ENCODE measurements at places on chromosomes 3 and 15.

DNA sequence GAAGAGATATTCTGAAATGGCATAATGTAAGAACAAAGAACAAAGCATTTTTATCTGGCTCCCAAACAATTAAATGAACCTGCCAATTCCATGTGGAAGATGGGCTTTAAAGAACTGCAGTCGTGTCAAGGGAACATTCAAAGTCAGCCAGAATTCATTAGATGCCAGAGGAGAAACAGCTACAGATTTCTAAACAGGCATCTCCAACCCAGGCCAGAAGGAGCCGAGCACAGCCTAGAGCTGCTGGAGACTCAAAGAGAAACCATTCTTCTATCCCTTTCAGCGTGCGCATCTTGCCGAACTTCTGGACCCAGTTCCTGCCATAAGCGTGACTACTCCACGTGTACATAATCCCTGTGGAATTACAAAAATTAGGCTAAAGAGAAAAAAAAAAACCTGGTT lies 60.4 kb downstream of the MB21D2 start:
- no peak for DNase-seq

GRCh38 chr3:126509597-126510307 lies 7.8 kb downstream of the UROC1 start:
- no peak for DNase-seq

DNA sequence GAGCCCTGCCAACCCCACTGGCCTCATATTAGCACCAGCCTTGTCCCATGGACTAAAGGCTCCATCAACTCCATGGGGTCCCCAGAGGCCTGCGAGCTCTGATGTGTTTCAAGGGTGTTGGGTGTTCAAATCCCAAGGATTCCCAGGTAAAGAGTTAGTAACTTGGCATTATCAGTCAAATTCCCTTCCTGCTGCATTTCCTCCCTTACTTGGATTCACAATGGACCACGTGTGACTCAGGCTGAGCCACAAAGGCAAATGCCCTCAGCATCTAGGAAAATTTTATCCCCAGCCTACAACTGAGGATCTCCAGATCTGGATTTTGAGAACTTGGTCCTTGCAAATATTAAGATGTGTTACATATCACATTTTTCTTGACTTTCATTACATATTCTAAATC lies 58.8 kb downstream of the GADL1 start:
- DNase-seq, result no peak

GRCh38 chr3:42936157-42936981 lies 30.4 kb downstream of the ZNF662 start:
- DNase-seq, result no peak

DNA sequence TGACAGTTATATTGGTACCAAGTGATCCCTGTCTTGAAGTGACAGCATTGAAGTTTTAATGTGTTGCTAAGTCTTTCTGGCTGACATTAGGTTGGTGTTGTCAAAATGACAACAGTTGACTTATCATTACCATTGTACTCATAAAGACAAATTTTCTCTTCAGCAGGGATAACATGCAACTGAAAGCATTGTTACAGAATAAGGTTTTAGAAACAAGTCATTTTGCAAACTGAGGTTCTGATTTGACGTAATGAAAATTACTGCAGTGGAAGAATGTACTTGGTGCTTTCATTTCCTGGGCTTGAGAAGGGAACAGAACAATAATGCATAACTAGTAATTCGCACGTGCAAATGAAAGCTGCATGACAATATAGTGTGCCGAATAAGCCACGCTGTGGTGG lies 75.1 kb downstream of the MOBP start:
- DNase-seq, result no peak

GRCh38 chr3:177811112-177811511 lies 613.8 kb upstream of the TBL1XR1 start:
- no peak for DNase-seq

DNA sequence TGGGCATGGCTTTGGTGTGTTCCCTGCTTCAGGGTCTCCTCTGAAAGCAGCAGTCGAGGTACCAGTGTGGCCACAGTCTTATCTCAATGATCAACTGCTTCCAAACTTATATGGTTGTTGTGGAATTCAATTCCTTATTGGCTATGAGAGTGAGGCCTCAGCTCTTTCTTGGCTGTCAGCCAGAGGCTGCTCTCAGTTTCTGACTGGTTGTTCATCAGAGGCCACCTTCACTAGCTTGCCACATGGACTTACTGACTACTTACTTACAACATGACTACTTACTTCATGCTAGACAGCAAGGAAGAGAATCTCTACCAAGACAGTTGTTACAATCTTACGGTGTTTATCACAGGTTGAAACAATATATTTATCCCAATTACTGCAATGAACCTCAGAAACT lies 789.2 kb downstream of the DIPK2A start:
- no peak for DNase-seq

- DNase-seq, result no peak
Measured at GRCh38 chr3:125334675-125335560, 40.2 kb downstream of the ZNF148 start.

GRCh38 chr3:186620213-186621092 lies 7.6 kb downstream of the AHSG start:
- DNase-seq, result no peak

DNA sequence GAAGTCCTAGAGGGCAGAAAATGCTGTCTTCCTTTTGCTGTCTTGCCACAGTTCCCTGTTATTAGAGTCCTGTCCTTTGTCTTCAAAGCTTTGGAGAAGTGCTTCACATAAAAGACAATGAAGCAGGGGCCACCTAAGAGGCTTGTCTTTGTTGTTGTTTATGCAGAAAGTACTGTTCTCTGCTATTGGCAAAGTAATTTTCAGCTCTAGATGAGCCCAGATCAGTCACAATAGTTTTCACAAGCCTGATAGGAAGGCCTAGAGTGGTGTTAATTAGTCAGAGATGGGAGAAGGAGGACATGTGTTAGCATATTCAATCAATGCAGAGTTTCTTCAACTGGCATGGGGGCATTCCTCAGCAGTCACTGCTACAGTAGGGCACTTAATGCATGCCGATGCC lies 300.0 kb downstream of the PTPRG start:
- DNase-seq, result peak; percentile 80

DNA sequence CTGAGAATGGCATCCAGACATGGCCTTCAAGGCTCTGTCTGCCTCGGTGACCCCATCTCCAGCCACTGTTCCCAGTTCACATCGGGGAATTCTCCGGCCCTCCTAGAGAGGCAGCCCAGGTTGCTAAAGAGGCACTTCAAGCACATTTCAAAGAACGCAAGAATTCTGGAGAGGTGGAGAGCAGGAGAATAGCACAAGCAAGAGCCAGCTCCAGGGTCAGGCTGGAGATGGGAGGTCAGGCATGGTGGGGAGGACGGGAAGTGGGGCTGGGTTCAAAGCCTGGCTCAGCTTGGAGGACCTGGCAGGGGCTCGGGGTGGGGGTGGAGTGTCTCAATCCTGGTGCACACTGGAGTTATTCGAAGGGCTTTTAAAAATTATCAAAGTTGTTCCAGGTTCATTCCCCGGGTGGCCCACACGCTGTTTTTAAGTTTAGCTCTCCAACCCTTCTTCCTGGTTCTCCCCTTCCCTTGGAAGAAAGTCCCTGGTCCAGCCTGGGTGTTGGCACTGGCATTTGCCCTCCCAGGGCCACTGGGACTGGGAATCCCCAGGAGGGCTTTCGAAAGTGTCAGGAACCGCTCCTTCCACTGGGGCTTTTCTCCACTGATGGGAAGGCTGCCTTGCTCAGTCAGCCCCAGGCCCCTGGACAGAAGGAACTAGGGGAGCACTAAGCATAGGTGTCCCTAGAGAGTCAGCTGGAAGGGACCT lies 35.8 kb downstream of the ZNF710 start:
- no peak for DNase-seq

DNA sequence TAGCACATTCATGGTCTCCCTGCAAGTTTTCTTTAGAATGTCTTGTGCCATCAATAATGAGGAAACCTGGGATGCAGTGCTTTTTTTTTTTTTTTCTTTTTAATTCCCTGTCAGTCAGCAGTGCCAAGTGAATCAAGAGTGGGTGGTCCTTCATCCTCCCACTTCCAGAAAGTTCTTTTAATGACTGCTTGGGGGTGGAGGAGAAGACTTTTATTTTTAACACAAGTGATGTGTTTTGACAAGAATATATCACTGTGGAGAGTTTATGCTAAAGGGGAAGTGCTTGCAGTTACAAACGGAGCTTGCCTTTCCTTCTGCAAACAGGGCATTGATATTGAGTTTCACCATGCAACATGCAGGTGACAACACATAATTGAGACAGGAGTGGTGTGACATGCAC lies 69.7 kb downstream of the CACNA2D3 start:
- no peak for DNase-seq

DNA sequence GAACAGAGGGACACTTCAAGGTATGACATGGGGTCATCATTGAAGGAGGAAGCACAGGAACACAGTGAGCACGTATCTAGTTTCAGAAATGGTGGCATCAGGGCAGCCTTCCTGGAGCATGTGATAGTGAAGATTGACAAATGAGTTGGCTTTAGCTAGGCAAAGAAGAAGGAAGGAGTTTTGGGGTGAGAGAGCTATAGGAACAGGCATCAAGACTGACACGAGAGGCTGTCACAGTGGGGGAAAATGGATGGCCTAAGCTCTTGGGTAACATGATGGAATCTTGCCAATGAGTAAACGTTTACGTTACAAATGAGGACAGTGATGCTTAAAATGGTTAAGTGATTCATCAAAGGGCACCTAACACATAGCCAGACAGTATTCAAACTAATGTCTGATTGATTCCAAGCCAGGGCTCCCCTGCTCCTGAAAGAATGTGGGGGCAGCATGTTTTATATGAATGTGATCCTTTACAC lies 23.1 kb upstream of the GPR171 start:
- DNase-seq, result peak; percentile 37

- DNase-seq, result no peak
Measured at GRCh38 chr15:95693917-95694316, 636.6 kb upstream of the NR2F2 start.

DNA sequence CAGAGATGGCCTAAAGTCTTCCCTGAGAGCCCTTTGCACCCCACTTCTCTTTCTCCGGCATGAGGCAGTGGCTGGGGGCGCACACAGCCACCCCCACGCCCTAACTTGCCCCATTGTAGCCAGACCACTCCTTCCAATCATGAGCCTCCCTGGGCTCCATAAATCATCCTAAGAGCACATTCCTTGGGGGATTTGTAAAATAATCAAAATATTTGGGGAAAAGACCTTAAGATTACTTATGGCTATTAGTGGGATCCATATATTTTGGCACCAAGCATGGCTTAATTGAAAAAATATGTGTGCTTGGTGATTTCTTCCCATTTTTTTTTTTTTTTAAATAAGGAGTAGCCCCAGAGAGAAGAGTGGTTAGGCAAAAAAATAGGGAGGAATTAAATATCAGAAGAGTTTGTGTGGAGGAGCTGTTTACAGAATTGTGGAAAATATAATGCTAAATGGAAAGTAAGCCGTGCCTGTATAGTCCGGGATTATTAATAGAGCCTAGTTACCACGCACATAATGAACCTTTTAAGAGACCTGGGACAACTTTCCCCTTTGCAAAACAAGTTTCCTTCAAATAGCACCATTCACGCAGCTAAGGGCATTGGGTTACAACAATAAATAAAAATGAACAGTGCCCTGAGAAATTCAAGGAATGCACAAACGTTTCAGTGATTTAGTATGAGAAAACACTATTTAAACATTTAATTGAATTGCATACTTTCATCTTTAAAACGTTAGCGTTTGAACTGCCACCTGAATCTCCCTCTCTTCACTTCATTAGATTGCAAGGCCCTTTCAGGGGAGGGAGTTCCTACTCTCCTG lies 46.1 kb downstream of the SMAD6 start:
- no peak for DNase-seq

DNA sequence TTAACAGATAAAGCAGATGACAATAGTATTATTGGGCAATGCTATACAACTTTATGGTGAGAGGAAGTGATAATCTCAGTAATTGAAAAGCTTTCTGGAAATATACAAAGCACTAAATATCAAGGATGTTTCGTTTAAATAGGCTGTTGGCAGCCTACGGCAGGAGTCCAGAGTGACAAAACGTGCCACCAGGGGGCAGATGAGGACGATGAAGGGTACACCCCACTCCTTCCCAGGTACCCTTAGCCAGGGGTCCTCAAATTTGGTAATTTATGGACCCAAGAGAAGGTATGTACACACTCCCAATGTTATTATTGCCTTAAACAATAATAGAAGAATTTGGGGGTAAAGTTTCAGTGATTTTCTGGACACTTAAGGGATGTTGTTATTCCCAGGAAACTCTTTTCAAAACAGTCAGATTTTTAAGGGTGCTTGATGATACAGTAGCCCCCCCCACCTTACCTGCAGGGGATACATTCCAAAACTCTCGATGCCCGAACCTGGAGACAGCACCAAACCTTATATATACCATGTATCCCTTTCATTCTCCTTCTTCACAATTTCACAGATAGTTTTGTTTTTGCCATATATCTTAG lies 1.4 kb upstream of the MAGEL2 start:
- DNase-seq, result peak; percentile 16

GRCh38 chr15:61987824-61988223 lies 72.4 kb downstream of the VPS13C start:
- no peak for DNase-seq

DNA sequence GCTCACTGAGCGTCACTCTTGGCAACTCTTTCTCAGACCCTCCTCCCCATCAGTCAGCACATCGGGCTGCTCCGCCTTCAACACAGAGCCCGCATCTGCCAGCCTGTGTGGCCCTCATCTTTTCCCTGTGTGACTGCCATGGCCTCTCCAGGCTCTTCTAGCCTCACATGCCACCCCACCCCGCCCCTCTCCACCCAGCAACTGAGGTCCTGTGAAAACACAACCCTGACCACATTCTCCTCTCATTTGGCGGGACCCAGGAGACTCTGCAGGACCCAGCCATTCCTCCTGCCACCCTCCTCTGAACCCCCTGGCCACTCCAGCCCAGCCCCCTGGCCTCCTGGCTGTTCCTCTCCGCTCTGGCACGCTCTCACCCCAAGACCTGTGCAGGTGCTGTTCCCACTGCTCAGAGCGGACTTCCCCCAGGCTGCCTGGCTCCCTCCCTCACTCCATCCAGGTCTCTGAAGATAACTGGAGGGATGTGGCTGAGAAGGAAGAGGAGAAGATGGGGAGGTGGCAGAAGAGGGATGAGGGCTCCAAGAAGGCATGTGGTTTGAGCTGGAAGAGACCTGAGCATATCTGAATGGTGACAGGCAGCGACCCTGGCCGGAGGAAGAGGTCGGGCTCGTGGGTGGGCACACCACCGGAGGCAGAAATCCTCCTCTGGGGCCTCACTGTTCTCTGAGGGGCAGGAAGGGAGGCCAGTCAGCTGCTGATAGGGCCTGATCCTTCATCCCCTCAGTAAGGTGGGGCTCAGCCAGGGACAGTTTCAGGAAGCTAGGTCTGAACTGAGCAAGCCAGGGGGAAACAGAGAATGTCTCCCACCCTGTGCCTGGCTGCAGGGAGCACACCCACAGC lies 111.2 kb upstream of the RPL32 start:
- DNase-seq, result no peak

- peak; percentile 86 for DNase-seq
Measured at GRCh38 chr3:135516143-135516542, 449.4 kb upstream of the PPP2R3A start.

GRCh38 chr15:63638839-63639238 lies 41.7 kb downstream of the FBXL22 start:
- no peak for DNase-seq
